ENCODE measurements at places on chromosomes 6 and 20.

DNA sequence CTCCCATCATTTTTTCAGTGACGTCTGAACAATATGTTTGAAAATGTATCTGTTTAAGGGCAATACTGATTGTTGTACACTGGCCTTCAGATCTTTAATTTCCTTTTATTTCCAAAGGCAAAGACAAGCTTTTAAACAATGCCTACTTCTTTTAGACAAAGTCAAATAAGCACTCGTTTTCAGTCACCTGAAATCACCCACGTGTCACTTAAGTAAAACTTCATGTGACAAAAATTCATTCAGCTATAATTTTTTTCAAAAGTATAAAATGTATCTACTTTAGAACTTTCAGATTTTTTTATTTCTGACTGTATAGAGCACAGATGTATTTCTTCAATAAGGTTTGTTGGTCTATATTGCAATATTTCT lies 113.5 kb upstream of the BEND6 start:
- DNase-seq = no peak

GRCh38 chr6:38517005-38517404 lies 122.7 kb downstream of the BTBD9 start:
- DNase-seq = no peak

DNA sequence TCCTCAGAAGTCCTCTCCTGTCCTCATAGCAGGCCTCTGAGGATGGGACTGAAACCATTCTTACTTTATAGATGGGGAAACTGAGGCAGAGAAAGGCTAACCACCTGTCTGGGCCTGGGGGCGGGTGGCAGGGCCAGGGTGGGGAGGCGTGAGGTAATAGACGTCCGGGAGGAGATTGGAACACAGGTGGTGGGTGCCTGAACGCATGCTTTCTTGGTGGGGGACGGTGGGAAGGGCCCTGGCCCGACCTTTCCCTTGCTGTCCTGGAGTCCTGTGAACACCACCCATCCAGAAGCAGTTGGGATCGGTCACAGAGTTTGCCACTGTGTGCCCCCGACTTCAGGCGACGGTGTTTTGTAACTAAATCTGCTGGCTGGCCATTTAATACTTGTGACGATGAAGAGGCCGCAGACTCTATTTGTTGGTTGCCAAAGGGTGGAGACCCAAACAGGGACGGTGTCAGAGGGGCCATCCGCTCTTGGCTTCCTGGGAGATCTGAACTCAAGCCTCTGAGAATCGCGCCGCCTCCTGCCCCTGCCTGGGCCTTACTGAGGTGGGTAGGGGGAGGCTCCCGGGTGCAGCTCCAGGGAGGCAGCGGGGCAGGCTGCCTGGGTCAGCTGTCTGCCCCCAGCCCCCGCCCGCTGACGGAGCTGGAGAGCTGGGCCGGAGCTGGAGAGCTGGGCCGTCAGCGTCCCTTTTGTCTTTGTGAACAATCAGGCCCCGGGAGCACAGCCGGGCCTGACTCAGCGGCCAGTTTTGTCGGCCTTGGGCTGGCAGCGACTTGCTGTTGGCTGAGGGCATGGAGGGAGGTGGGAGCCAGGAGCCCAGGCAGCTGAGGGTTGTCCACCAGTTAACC lies 4.1 kb downstream of the RBM38 start:
- DNase-seq = no peak

DNA sequence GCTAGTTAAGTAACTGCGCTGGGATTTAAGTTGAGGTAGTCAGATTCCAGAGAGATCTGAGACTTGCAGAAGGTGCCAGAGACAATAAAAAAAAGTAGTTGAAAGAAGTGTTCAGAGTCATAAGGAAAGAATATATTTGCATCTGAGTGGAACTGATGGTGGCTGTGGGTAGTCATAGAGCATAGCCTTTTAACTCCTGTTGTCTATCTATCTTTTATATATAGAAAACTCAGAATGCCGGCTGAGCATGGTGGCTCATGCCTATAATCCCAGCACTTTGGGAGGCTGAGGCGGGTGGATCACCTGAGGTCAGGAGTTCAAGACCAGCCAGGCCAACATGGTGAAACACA lies 62.0 kb downstream of the CARMIL1 start:
- DNase-seq = no peak

- no peak for DNase-seq
Observed at GRCh38 chr6:104601131-104601651, 258.5 kb downstream of the HACE1 start.

GRCh38 chr20:33437141-33437911 lies 6.2 kb downstream of the SNTA1 start:
- DNase-seq = no peak

DNA sequence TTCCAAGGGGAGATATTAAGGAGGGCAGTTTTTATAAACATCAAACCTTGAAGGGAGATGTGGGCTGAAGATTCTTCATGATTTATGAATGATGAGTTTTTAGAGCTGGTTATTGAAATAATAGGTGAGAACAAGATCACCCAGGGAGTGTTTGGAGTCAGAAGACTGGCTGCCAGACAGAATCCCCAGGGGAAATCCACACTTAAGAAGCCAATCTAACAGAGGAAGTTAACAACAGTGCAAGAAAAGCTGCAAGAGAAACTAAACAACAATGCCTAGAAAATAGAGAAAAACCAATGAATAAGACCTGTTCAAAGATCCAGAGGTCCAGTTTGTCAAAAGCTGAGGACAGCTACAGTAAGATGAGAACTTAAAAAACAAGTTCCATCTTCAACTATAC lies 167.9 kb upstream of the MAN1A1 start:
- no peak for DNase-seq

DNA sequence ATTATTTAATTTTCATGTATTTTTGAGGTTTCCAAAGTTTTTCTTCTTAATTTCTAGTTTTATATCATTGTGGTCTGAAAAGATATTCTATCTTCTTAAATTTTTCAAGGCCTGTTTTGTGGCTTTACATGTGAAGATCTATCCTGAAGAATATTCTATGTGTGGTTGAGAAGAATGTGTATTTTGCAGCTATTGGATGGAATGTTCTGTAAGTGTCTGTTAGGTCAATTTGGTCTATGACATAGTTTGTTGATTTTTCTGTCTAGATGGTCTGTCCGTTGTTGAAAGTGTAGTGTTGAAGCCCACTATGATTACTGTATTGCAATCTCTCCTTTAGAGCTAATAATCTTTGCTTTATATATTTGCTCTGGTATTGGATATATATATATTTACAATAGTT lies 125.7 kb downstream of the CRYBG1 start:
- no peak for DNase-seq

- no peak for DNase-seq
Observed at GRCh38 chr6:132011582-132011981, 60.4 kb upstream of the CCN2 start.

DNA sequence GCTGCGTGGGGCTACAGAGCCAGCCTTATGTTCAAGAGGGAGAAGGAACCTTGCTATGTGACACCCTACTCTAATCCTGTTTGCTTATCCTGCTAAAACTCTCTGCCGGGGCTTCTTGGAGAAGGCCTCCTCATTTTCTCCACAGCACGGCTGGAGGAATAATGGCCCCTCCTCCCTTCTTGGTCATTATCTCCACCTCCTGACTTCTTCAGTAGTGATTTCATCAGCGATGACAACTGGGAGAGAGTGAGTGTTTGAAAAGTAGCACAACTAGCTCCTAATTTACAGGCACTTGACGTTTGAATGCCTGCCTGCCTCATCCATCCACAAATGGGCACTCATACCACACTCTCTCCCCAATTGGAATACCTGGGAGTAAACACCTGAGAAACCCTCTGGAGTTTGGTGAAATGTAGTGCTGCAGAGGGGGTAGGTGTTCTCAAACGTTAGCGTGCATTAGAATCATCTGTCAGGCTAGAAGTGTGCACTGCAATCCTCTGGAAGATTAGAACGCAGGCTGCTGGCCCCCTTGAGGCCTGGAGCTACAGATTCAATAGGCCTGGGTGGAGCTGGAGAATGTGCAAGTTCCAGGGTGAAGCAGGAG lies 148.5 kb downstream of the FOXC1 start:
- DNase-seq = peak; percentile 22

- DNase-seq = no peak
Observed at GRCh38 chr6:44539701-44540355, 152.3 kb downstream of the CDC5L start.

DNA sequence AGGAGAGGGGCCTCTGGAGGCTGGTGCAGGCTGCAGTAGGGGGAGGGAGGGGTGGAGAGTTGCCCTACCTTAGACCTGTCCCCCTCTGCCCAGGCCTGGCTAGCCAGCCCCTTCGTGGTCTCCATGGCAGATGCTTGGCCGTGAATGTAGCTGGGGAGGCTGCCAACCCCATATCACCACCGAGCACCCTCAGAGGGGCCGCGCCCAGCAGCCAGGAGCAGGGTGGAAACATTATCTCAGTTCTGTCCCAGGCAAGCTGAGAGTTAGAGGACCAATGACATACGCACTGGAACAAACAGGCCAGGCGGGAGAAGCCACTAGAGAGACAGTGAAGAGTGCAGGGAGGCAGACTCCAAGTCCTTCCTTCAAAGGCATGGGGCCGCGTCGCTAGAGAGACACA lies 66.5 kb downstream of the LRFN2 start:
- peak; percentile 68 for DNase-seq

DNA sequence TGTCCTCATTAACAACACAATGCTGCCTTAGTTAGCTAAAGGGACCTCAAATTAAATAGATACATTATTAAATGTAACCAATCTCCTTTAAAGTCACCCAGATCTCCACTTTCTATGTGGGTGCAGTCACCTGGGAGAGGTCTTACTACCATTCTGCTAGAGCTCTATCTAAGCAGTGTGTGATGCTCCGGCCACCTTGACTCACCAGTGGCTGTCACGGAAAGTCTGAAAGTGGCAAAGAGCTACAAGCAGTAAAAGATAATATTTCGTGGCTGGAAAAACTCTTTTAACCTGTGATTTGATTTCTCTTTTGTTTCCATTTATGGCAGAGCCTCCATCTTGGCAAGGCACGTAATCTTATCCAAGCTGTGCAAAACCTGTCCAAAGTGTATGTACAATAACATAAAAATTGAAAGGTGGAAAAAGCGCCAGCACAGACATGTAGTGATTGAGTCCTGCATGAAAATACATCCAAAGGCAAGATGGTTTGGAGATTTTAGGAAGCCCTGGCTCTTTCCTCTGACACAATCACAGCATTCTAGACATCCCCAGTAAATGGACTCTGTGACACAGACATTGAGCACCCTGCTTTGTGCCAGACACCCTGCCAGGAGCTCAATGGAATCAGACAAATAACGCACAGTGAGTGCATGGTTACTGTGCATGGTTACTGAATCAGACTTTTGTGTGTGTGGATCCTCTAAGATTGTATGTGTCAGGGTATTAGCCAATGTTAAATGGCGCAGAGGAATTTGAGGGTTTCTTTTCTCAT lies 116.6 kb downstream of the ADAT2 start:
- no peak for DNase-seq

- DNase-seq = no peak
Observed at GRCh38 chr6:169862043-169862891, 110.8 kb downstream of the ERMARD start.

DNA sequence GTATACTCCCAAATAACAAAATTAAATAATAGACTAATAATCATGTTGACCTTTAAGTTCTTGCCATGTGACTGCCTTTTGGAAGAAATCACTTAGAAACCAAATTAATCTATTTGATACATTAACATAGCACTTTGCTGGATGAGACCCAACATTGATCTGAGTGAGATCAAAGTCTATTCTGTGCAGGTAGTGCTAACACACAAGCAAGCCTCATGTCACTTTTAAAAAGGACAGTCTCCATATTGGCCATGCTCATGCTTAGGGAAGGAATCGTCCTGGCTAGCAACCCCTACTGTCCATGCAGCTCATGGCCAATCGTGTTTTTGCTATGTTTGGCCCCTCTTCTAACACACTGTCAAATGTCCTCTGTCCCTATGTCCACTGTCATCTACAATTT lies 35.8 kb upstream of the RNF217 start:
- DNase-seq = no peak

GRCh38 chr6:34608321-34609091 lies 52.4 kb upstream of the SPDEF start:
- no peak for DNase-seq

DNA sequence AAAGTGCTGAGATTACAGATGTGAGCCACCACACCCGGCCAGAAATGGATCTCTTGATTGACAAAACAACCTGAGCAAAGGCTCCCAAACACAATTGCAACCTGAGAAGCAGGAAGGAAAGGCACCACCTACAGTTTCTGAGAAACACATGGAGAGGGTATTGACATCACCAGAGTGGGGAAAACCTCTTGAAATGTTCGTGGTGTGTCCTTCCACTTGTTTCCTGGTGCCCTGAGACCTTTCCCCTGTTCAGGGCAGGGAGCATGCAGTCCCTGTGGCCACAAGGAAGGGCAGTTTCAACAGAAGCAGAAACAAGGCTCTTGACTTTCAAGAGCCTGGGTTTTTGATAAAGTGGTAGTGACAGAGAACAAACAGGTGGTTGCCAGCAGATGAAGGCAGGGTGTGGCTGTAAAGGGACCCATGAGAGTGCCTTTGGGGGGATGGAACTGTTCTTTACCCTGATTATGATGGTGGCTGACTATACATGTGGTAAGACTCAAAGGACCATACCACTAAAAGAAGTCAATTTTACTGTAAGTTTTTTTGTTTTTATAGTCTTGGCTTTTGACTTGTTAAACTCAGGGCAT lies 3.2 kb upstream of the BPIFA1 start:
- DNase-seq = peak; percentile 73

GRCh38 chr6:31680226-31681134 lies at the start of gene LY6G5C:
LY6G5C (minus strand) TSS chr6:31681067; CDS start chr6:31680373, 694 bp downstream.
- peak; percentile 88 for DNase-seq

GRCh38 chr6:70371454-70372105 lies 41.7 kb upstream of the FAM135A start:
- peak; percentile 9 for DNase-seq

DNA sequence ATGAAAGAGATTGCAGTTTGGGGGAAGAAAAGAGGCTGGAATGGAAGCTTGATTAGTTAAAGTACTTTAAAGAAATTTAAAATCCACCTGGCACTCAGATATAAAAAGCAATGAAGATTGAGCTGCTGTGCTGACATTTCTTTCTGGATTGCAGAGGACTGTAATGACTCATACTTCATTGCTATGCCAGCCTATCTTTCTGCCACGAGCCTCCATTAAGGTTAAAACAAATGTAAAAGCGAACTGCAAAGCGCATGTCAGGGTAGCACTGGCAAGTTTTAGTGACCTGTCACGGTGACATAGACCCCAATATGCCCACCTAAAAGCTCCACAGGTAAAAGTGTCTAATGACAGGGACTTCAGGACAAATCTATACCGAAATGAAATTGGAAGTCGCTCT lies 449.6 kb downstream of the C6orf118 start:
- no peak for DNase-seq
